ENCODE measurements at places on chromosomes 5 and 9. TPM values are rescaled to one million over a fixed set of nuclear protein-coding genes. Genes with fewer than 3 reads are reported as not detected.
A peak's percentile ranks its signal among the peaks of the same experiment; 100 is the strongest.

- H3K4me1 ChIP-seq, result no peaks in the 10 kb centered on the region
- no peak for DNase-seq
- H3K27ac ChIP-seq, result no peak overlapping the region
- H3K27me3 ChIP-seq, result no peaks in the 10 kb centered on the region
- no peak overlapping the region for H3K4me3 ChIP-seq
Measured at GRCh38 chr5:96734871-96735325, 72.7 kb downstream of the CAST start.

GRCh38 chr9:133234577-133235322, 25.7 kb upstream of the OBP2B start:
- H3K36me3 ChIP-seq, result no peaks in the 10 kb centered on the region
- no peaks in the 10 kb centered on the region for H3K27me3 ChIP-seq
- no peak overlapping the region for H3K4me3 ChIP-seq
- peaks cover 13% of the 10 kb centered on the region for H3K4me1 ChIP-seq

DNA sequence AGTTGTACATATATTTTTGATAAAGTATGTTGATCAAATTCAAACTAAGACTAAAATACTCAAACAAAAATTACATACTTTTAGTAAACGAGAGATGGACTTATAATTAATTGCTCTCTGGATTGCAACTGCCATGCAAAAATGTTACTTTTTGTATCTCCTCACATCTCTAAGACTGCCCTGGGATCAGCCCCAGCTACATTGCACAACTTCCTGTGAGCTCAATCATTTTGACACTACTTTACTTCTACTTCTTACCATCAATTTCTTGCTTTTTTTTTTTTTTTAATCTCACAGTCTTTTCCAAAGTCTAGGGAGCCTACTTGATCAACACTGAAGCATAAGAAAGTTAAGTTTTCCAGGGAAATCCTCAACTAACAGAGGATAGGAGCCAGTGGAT, 506.0 kb upstream of the CDH10 start:
- no peaks in the 10 kb centered on the region for H3K4me1 ChIP-seq
- no peak overlapping the region for H3K4me3 ChIP-seq
- no peak overlapping the region for H3K27ac ChIP-seq
- no peaks in the 10 kb centered on the region for H3K27me3 ChIP-seq
- no peaks in the 10 kb centered on the region for H3K36me3 ChIP-seq

- no peaks in the 10 kb centered on the region for H3K36me3 ChIP-seq
- no peak overlapping the region for H3K27ac ChIP-seq
- no peak for DNase-seq
- no peaks in the 10 kb centered on the region for H3K4me1 ChIP-seq
- no peaks in the 10 kb centered on the region for H3K27me3 ChIP-seq
- no peak overlapping the region for H3K4me3 ChIP-seq
Measured at GRCh38 chr5:31273161-31273560, 79.7 kb downstream of the CDH6 start.

DNA sequence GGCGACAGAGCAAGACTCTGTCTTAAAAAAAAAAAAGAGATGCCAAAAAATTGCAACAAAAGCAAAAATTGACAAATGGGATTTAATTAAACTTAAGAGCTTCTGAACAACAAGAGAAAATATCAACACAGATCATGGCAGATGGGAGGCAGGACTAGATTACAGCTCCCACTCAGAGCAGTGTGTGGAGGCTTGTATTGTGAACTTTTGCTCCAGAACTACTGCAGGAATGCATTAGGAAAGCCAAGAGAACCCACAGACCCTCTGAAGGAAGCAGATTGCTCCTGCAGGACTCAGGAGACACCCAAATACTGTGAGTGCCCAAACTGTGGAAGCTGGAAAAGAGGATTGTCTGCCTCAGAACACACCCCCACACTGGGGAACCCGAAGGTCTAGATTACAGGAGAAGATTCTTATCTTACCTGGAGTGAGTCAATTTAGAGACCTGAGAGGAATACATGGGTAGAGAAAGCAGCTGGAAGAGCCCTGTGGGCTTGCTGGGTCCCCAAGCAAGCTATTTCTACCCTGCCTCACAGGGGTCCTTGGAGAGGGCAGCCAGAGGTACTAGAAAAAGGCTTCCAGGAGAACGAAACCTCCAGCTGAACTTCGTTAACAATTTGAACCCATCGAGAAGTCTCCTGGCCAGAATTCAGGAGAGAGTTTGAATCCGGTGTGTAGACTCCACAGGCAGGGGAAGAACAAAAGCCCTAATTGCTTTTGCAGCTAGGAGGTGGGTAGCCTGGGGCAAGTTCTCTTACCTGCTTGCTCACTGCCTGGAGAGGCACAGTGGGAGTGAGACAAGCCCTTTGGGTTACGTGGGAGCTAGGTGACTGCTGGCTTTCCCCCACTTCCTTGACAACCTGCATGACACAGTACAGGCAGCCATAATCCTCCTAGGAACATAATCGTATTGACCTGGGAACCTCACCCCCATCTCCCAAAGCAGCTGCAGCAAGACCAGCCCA, 593.4 kb upstream of the RGMB start:
- H3K27me3 ChIP-seq, result no peaks in the 10 kb centered on the region
- no peaks in the 10 kb centered on the region for H3K36me3 ChIP-seq
- H3K4me1 ChIP-seq, result no peaks in the 10 kb centered on the region

DNA sequence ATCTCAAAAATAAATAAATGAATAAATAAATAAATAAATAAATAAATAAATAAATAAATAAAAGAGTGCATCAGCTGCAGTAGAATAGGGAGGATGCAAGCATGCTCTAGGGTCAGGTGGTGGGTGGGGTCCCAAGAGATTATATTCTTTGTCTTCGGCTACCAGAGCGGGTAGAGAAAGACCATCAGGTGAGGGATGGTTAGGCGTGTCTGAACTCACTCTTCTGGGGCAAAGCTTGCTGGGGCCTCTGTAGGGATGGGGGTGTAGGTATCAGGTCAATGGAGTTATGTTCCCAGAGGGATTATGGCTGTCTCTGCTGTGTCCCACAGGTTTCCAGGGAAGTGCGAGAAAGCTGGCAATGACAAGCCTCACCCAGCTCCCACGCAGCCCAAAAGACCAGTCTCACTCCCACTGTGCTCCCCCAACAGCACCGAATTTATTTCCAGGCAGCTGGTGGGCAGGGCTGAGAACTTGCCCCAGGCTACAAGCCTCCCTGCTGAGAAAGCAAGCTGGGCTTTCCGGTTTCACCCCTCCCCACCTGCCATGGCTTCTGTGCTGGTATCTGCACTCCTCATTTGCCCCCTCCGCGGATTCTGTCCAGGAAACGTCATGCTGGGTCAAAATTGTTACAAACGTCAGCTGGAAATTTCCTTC, 180.8 kb downstream of the LURAP1L start:
- H3K27ac ChIP-seq, result no peak overlapping the region
- DNase-seq, result no peak
- H3K27me3 ChIP-seq, result no peaks in the 10 kb centered on the region
- H3K36me3 ChIP-seq, result no peaks in the 10 kb centered on the region
- H3K4me3 ChIP-seq, result no peak overlapping the region
- H3K4me1 ChIP-seq, result no peaks in the 10 kb centered on the region

DNA sequence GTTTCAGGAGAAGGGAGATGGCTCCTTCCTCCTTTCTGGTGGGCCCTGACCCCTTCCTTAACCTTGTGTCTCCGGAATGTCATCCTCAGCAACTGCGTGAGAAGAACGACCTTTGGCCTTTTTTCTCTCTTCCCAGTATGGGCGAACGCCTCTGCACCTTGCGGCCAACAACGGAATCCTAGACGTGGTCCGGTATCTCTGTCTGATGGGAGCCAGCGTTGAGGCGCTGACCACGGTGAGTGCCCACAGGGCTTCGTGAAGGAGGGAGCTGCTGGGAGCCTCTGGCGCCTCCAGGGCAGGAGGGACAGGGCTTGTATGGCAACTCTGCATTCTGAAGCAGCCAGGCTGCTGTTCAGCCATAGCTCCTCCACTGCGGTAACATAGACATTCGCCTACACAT, 68.0 kb upstream of the CTSL start:
- no peak overlapping the region for H3K27ac ChIP-seq
- DNase-seq, result no peak
- H3K36me3 ChIP-seq, result no peaks in the 10 kb centered on the region
- no peaks in the 10 kb centered on the region for H3K27me3 ChIP-seq
- H3K4me1 ChIP-seq, result no peaks in the 10 kb centered on the region
- H3K4me3 ChIP-seq, result no peak overlapping the region

GRCh38 chr9:90064248-90064647, 459.4 kb downstream of the GADD45G start:
- no peak overlapping the region for H3K27ac ChIP-seq
- no peak overlapping the region for H3K4me3 ChIP-seq
- no peaks in the 10 kb centered on the region for H3K27me3 ChIP-seq
- H3K4me1 ChIP-seq, result no peaks in the 10 kb centered on the region
- no peak for DNase-seq

DNA sequence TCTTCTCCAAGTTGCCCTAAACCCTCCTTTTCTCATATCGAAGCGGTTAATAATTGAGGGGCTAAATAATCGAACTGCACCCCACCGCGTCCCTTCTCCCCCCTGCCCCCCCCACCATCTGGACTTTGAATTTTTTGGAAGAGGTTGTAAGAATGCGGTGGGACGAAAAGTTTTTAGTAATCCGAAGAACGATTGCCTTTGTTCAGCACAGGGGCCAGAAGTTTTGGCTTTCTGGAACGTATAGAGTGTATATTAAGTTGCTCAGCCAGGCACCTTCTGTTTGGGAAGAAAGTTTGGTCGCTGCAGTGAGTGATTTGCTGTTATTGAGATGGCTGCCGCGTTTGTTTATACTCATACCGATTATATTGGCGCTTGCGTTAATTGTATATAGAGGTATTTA, 518 bp downstream of the ERBIN start:
- H3K4me1 ChIP-seq, result peaks cover 43% of the 10 kb centered on the region
- no peaks in the 10 kb centered on the region for H3K36me3 ChIP-seq
- peak overlapping the region; percentile 90 for H3K27ac ChIP-seq
- no peaks in the 10 kb centered on the region for H3K27me3 ChIP-seq
- H3K4me3 ChIP-seq, result peak overlapping the region; percentile 73
- peak; percentile 29 for DNase-seq

GTF3C5 gene
- total RNA-seq, result 87.8 TPM

BDP1 gene
- total RNA-seq, result 33.4 TPM

HAVCR2 gene
- total RNA-seq, result 6.3 TPM

PRUNE2 gene
- 0.48 TPM for total RNA-seq

SV2C gene
- not detected for total RNA-seq

Measured in CD8-positive, alpha-beta memory T cell (primary cell).